ENCODE measurements at places on chromosomes 4 and X.

- no peaks in the 10 kb centered on the region for H3K36me3 ChIP-seq
- H3K4me3 ChIP-seq, result no peak overlapping the region
- peaks cover 4% of the 10 kb centered on the region for H3K4me1 ChIP-seq
- H3K27ac ChIP-seq, result no peak overlapping the region
- H3K27me3 ChIP-seq, result no peaks in the 10 kb centered on the region
These were observed 34.5 kb downstream of the PALLD start for GRCh38 chr4:168531305-168531704.

- H3K4me1 ChIP-seq, result no peaks in the 10 kb centered on the region
- H3K4me3 ChIP-seq, result no peak overlapping the region
- no peak for DNase-seq
- H3K27ac ChIP-seq, result no peak overlapping the region
- H3K36me3 ChIP-seq, result no peaks in the 10 kb centered on the region
These were observed 16.3 kb upstream of the KCNIP4 start for GRCh38 chr4:21964762-21965319.

- H3K27me3 ChIP-seq, result no peaks in the 10 kb centered on the region
- peaks cover 16% of the 10 kb centered on the region for H3K4me1 ChIP-seq
- no peak for DNase-seq
- H3K4me3 ChIP-seq, result no peak overlapping the region
These were observed 1.6 kb downstream of the HTRA3 start for GRCh38 chr4:8270912-8271815.

DNA sequence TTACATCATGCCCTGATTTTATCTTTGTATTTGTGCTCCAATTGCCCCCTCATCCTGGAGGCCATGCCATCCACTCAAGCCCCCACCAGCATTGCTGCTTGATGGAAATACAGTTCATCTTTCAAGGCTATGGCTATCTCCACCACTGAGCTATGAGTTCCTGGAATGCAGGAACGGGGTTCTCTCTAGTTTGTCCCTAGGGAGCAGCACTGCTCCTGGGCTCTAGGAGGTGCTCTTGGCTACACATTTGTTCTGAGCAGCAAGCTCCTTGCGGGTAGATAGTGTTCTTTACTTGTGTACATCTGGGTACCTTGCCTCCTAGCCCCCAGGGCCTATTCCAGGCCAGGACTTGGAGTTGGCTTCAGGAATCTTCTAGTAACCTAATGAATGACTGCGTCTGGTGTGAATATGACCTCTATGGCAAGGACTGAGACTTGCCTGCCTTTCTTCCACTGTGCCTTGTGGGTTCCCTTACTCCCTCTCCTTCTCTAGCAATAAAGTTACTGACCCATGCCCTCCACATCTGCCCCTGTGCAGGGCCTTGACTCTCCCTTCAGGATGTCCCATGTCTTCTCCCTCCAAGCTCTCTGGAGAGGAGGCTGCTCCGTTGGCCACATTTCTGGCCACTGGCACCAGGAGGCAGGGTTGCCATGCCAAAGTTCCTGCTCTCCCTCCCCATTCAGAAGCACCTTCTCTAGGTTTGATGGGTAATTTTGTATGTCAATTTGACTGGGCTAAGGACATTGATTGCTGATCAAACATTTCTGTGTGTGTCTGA, 7.6 kb downstream of the CITED1 start:
- peaks cover 25% of the 10 kb centered on the region for H3K27me3 ChIP-seq
- H3K27ac ChIP-seq, result no peak overlapping the region
- H3K4me3 ChIP-seq, result no peak overlapping the region
- no peaks in the 10 kb centered on the region for H3K36me3 ChIP-seq
- H3K4me1 ChIP-seq, result no peaks in the 10 kb centered on the region

GRCh38 chr4:147310312-147310711, 170.6 kb upstream of the EDNRA start:
- no peaks in the 10 kb centered on the region for H3K27me3 ChIP-seq
- no peaks in the 10 kb centered on the region for H3K4me1 ChIP-seq
- H3K27ac ChIP-seq, result no peak overlapping the region
- DNase-seq, result no peak
- no peak overlapping the region for H3K4me3 ChIP-seq

DNA sequence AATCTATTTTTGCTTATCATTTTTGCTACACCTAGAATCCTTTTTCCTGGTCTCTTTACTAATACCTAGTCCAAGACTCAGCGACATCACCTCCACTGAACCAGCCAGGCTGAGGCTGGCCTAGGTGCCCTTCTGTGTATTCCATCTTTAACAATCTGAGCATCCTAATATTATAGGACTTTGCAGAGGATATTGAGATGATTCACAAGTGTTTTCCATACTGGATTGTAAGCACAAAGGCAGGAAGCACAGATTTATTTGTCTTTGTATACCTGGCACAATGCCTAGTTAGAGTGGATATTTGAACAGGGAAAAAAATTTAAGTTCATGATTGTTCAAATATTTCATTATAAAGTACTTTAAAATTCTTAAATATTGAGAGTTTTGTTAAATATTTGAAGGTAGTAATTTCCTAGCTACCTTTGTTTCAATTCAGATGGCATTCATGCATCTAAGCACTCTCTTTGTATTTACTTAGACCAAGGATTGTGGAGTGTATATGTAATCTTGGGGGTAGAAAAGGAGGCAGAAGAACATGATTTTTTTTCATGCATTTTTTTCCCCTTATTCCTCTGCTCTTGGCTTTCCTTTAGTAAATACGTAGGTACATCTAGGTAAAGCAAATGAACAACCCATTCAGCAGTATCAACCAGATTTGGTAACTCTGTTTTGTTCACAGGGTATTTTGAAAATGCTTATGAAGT, 18.4 kb downstream of the SMARCA5 start:
- H3K4me1 ChIP-seq, result peaks cover 18% of the 10 kb centered on the region
- no peaks in the 10 kb centered on the region for H3K27me3 ChIP-seq

GRCh38 chrX:47321386-47321785, 49.0 kb upstream of the ZNF157 start:
- no peaks in the 10 kb centered on the region for H3K36me3 ChIP-seq
- no peak overlapping the region for H3K27ac ChIP-seq
- H3K4me1 ChIP-seq, result no peaks in the 10 kb centered on the region
- no peak overlapping the region for H3K4me3 ChIP-seq
- H3K27me3 ChIP-seq, result no peaks in the 10 kb centered on the region

GRCh38 chrX:107480272-107480671, 30.8 kb downstream of the FRMPD3 start:
- H3K36me3 ChIP-seq, result no peaks in the 10 kb centered on the region
- no peak overlapping the region for H3K4me3 ChIP-seq
- no peak for DNase-seq

GRCh38 chr4:116005806-116006088, 892.3 kb upstream of the NDST4 start:
- no peak overlapping the region for H3K4me3 ChIP-seq
- H3K4me1 ChIP-seq, result no peaks in the 10 kb centered on the region
- H3K27me3 ChIP-seq, result no peaks in the 10 kb centered on the region
- DNase-seq, result no peak

DNA sequence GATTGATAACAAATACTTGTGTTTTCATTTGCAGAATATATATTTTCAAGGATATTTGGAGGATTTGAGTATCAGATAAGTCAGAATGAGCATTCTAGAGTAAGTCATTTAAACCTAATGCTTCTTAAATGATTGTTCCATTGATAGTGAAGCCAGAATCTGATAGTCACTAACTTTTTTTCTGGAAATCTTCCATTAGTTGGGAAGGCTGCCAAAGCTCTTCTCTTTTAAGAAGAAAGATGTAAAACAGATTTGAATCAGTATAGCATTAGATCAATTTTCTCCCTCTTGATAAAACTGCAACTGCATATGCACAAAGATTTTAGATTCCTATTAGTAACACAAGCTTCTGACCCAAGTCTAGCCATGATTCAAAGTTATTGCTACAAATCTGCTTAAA, 256.7 kb downstream of the SPOCK3 start:
- H3K27ac ChIP-seq, result no peak overlapping the region
- H3K4me1 ChIP-seq, result no peaks in the 10 kb centered on the region
- DNase-seq, result no peak
- H3K4me3 ChIP-seq, result no peak overlapping the region

GRCh38 chr4:69056921-69057550, 39.2 kb upstream of the UGT2B7 start:
- H3K27ac ChIP-seq, result no peak overlapping the region
- H3K4me3 ChIP-seq, result no peak overlapping the region
- no peaks in the 10 kb centered on the region for H3K27me3 ChIP-seq

- no peak for DNase-seq
- H3K27me3 ChIP-seq, result no peaks in the 10 kb centered on the region
- H3K4me3 ChIP-seq, result no peak overlapping the region
- H3K27ac ChIP-seq, result no peak overlapping the region
- H3K4me1 ChIP-seq, result no peaks in the 10 kb centered on the region
These were observed 93.4 kb downstream of the TENT5D start for GRCh38 chrX:80513625-80514024.

DNA sequence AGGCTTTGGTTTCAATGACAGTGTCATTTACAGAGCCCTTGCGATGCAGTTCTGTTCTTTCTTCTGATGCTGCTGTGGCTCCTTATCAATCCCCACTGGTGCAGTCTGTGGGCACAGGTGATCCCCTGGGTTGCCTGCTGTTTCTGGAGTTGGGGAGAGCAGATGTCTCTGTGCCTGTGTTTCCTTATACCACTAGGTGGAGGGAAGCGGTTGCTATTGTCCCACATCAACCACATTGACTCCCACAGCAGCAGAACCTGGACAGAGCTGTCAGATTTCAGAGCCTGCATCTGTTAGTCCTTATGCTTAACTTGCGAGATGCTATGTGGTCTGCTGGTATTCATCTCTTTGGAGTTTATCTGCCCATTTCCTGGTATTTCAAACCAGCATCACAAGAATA, 57.7 kb downstream of the NEIL3 start:
- no peaks in the 10 kb centered on the region for H3K36me3 ChIP-seq
- peaks cover 1% of the 10 kb centered on the region for H3K27me3 ChIP-seq
- no peak overlapping the region for H3K27ac ChIP-seq
- no peak overlapping the region for H3K4me3 ChIP-seq
- no peak for DNase-seq

GRCh38 chrX:7730071-7730470, 112.9 kb upstream of the VCX start:
- H3K4me3 ChIP-seq, result no peak overlapping the region
- H3K4me1 ChIP-seq, result no peaks in the 10 kb centered on the region
- DNase-seq, result no peak
- H3K27ac ChIP-seq, result no peak overlapping the region
- H3K27me3 ChIP-seq, result no peaks in the 10 kb centered on the region
- no peaks in the 10 kb centered on the region for H3K36me3 ChIP-seq

DNA sequence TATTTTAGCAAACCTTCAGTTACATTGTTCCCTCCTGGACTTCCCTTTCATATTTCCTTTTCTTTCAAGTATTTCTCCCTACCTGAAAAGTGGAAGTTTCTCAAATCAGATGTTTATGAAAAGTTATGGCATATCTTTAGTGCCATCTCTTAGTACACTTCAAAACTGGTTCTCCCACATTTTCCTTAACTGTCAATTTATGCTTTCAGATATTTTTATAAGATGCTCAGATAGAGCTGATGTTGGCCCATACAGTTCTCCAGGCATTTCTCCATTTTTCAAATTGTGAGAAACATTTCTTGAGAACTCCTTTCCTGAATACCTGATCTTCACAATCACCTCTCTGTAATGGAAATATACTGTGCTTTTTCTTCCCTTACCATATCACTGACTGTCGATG, 32.5 kb upstream of the AP1AR start:
- no peak overlapping the region for H3K27ac ChIP-seq
- DNase-seq, result no peak
- no peak overlapping the region for H3K4me3 ChIP-seq
- H3K36me3 ChIP-seq, result no peaks in the 10 kb centered on the region
- no peaks in the 10 kb centered on the region for H3K27me3 ChIP-seq

DNA sequence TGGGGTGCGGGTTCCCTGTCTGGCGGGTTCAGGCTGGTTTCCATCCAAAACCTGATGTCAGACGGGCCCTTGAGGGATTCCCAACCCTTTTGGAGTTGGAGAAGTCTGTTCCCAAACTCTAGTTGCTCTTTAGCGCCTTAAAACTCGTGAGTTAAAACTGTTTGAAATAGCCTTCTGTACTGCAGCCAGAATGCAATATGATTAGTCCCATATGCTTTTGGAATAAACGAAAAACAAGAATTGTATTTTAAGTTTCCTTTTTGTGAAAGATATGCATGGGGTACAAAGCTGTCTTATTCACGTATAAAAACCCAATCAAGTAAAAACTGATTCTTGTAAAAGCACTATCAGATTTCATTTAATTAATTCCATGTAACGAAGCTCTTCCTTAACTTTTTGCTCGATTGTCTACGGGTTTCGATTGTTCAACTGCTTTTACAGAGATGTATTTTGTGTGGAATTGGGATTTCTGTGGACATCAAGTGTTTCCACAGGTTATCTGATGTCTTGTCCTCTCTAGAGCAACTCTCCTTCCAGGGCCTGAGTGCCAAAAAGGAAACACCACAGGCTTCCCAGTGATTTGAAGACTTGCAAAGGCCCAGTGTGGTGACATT, 49.5 kb downstream of the CLDN34 start:
- peak overlapping the region; percentile 94 for H3K27ac ChIP-seq
- no peaks in the 10 kb centered on the region for H3K27me3 ChIP-seq
- peaks cover 50% of the 10 kb centered on the region for H3K4me1 ChIP-seq
- peak; percentile 34 for DNase-seq

GRCh38 chr4:139530833-139531427, 25.1 kb downstream of the SETD7 start:
- H3K4me3 ChIP-seq, result no peak overlapping the region
- no peak overlapping the region for H3K27ac ChIP-seq
- H3K27me3 ChIP-seq, result no peaks in the 10 kb centered on the region
- peaks cover 3% of the 10 kb centered on the region for H3K36me3 ChIP-seq
- DNase-seq, result peak; percentile 50

Measured in endothelial cell of umbilical vein (primary cell).